ENCODE measurements at places on chromosomes 13 and 19.

- DNase-seq = no peak
Measured at GRCh38 chr13:47094734-47095434, 198.0 kb upstream of the HTR2A start.

DNA sequence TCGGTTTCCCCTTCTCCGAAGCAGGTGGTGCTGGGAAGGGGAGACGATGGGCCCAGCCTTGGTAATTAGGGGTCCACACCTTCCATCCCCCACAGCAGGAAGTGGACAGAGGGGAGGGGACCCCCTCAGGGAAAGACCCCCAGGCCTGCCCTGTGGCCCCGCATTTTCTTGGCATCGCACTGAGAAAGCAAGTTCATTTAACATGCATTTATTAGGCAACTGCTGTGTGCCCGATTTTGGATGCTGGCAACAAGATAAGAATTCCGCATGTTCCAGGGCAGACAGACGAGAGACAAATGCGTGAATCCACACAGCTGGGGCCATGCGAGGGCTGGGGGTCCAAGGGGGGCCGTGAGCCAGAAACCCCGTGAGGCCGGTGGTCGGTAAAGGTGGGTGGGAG is 28.4 kb downstream of the ARID3A start:
- no peak for DNase-seq

GRCh38 chr19:56103027-56103614 is 18.0 kb downstream of the ZNF787 start:
- DNase-seq = no peak

GRCh38 chr13:50742353-50742752 is 101.1 kb downstream of the DLEU7 start:
- DNase-seq = no peak

DNA sequence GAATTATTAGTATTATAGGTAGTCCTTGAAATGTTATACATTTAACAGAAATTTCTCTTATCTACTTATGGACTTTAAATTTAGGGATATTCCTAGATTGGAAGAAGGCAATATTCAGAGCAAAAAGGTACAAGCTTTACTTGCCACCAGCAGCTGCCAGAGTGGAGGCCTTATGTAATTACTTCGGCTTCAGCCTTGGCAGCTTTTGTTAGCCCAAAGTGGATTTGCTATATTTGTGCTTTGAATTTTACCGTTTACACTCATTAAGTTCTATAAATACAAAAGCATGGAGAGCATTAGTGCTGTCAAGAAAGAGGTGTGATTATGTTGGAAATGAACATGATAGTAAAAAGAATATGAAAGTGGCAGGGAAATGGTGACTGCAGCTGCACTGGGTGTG is 319.9 kb downstream of the ATP8A2 start:
- DNase-seq = no peak

GRCh38 chr13:27991881-27992280 is 3.4 kb upstream of the URAD start:
- no peak for DNase-seq
